ENCODE measurements at places on chromosomes 2 and 18. TPM values are rescaled to one million over a fixed set of nuclear protein-coding genes. Genes with fewer than 3 reads are reported as not detected.

DNA sequence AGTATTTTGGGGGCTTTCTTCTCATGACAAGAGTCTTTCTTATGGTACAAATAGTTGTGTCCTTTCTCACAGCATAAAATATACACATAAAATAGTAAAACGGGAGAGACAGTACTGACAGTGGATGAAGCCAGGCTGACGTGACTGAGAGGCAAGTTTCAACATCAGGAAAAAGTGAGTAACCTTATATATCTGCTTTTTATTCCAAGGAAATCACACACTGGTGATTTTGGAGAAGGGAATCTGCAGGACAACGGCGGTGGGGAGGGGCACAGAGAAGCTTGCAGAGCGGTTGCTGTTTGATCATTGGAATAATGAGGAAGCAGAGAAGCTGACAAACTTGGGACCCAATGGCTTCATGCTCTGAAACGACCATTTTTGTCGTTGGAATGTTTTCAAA, 130.6 kb upstream of the ZNF236 start:
- ATAC-seq = no peak

- no peak for ATAC-seq
Measured at GRCh38 chr2:147696426-147696825, 148.4 kb upstream of the ACVR2A start.

DNA sequence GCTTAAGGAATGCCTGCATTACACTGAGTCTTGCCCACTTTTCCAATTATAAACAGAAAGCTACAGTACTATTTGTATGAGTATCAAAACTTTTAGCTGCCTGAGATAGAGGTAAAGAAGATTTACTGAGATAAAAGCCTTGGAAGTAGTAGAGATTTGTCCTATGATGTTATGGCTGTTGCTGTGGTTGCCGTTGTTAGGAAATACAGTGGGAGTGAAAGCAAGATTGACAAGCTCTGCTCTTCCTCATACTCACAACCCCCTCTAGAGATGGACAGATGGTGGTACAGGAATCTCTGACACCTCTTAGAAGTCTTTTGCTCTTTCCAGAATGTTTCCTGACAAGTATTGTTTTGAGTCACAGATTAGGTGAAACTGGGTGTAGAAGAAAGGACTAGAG, 242.5 kb downstream of the RPIA start:
- no peak for ATAC-seq

DNA sequence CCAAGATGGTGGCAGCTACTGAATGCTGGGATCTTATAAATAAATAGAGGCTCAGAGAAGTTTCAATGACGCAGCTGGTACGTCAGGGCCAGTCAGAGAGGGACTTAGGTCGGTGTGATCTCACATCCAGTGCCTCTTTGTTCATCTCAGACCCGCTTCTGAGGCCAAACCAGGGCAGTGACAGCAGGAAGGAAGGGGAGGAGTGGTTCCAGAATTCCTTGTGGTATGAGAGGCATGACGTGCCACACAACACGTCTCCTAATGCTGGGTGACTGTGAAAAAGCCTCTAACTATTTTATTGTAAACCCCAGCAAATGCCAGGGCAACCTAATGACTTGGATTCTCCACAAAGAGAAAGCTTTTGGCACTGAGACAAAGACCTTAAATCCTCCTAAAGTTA, 423.3 kb downstream of the LPIN1 start:
- no peak for ATAC-seq

- ATAC-seq = no peak
Measured at GRCh38 chr18:56393870-56394269, 244.5 kb downstream of the TXNL1 start.

DNA sequence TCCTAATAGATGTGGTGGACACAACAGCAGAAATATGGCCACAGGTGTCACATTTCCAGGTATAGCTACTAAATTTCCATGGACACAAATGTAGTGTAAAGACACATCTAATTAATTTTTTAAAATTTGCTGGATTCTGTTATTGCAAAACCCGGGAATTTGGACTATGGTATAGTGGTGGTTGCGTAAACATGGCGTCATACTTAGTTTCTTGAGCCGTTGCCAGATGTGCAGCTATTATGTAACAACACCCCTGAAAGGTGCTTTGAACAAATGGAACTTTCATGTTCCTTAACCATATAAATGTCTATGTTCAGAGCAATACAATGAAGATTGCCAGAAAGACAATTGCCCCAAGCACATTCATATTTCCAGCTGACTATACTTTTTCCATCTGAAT, 85.9 kb downstream of the HRH4 start:
- ATAC-seq = no peak

GRCh38 chr18:48468151-48468550, 59.0 kb upstream of the ZBTB7C start:
- ATAC-seq = no peak

Gene SLC8A1
- total RNA-seq = 13.1 TPM
